ENCODE measurements at places on chromosomes 2 and 18. TPM values are rescaled to one million over a fixed set of nuclear protein-coding genes. Genes with fewer than 3 reads are reported as not detected.

- no peak for DNase-seq
Observed at GRCh38 chr2:12607971-12608370, 108.8 kb upstream of the TRIB2 start.

Gene ITGB6
- total RNA-seq: 84.8 TPM

DNA sequence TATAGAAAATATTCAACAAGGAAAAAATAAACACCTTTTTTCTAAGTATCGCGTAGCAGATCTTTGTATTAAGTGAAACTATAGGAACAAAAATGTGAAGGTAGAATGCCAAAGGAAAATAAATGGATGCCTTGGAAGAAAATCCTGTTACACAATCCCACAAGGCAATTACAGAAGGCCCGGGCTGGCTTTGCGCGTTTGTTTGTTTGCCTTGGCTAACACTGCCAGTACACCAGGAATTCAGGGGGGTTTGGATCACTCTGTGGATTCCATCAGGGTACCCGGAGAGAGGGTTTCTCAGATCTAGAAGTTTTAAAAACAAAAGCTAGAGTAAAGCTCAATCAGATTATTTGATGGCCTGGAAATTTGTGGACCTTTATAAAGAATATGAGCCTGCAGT, 478.3 kb downstream of the FBXO15 start:
- peak; percentile 15 for DNase-seq

DNA sequence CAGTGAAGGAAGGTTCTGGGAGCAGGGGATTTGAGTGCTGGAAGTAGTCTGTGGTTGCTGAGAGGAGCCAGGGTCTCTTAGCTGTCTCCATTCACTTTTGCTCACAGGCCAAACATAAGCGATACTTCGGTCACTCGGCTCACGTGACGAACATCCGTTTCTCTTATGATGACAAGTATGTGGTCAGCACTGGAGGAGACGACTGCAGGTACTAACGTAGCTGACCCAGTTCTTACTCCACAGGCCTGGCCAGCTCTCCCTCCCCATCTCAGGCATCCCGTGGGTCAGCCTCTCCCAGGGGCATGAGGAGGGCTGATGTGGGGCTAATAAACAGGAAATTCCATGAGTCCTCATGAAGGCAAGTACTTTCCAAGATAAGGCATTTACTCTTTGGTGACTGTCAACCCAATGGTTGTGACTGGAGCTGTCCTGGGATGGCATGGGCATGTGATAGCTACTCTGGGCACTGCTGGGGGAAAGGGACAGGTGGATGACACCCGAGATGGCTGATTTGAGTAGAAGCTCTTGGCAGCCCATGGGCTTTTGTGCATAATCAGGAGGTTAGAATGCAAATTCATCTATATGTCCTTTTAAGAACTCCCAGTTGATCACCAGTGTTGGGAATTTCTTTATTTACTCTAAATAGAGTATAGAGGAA, 81.6 kb downstream of the RTN4 start:
- DNase-seq: no peak

Gene NEURL3
- 19.7 TPM for total RNA-seq

DNA sequence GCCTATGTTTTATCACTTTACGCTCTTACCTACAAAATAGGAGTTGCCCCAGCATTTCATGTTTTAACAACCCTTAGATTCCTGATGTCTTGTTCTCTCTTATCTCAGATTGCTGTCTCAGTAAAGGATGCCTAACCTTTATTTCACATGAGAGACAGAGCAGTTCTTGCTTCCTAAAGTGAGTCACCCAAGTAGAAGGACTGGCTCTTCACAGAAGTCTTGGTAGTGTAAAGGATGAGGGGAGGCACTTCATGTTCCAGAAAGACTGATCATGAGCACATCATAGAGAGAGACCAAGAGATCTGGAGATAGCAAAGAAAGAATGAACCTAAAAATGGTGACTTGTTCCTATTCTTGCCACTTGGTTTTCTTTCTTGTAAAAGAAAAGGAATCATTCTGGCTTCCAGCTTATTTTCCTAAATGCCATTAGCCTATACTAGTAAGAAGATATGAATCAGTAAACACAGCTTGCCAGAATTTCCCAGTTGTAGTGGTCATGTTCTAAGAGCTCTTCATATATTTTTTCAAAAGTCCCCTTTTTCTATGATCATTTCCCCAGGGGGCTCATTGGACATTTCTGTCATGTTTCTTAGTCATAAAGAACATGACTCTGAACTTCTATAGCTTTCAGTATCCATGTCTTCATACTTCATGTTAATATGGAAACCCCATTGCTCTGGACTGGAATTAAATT, 54.9 kb downstream of the MAPRE2 start:
- no peak for DNase-seq

DNA sequence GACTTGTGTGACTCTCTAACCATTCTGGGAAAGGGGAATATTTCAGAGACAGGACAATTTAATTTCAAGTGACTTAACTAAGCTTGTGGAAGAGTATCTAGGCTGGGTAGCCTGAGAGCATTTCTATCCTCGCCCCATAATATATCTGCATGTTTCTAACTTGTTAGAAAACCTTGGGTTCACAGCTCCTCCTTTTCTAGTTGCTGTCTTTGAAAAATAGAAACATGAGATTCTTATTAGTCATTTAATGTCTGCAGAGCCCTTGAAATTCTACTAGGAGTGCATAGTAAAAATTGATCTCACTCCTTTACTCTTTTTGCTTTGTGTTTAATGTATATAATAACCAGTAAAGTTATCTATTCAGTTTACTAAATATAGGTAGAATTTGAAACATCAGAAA, 22.4 kb downstream of the CTLA4 start:
- no peak for DNase-seq

- DNase-seq: peak; percentile 68
Observed at GRCh38 chr18:3595369-3596273, 145.6 kb downstream of the TGIF1 start.

DNA sequence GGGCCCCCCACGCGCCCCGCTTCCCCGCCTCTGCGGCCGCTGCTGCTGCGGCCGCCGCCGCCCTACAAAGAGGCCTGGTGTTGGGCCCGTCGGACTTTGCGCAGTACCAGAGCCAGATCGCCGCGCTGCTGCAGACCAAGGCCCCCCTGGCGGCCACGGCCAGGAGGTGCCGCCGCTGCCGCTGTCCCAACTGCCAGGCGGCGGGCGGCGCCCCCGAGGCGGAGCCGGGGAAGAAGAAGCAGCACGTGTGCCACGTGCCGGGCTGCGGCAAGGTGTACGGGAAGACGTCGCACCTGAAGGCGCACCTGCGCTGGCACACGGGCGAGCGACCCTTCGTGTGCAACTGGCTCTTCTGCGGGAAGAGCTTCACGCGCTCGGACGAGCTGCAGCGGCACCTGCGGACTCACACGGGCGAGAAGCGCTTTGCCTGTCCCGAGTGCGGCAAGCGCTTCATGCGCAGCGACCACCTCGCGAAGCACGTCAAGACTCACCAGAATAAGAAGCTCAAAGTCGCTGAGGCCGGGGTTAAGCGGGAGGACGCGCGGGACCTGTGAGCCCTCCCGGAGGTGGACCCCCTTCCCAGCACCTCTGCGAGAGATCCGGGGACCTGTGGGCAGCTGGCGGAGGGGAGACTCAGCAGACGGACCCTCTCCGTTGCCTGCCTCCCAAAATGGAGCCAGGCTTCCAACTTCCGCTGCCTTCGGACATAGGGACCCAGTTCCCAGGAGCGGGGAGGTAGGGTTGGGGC, 1.9 kb downstream of the SP5 start:
- no peak for DNase-seq

- DNase-seq: no peak
Observed at GRCh38 chr2:201972621-201973255, 60.9 kb upstream of the FZD7 start.

Gene RPL37A
- 1,797 TPM for total RNA-seq

DNA sequence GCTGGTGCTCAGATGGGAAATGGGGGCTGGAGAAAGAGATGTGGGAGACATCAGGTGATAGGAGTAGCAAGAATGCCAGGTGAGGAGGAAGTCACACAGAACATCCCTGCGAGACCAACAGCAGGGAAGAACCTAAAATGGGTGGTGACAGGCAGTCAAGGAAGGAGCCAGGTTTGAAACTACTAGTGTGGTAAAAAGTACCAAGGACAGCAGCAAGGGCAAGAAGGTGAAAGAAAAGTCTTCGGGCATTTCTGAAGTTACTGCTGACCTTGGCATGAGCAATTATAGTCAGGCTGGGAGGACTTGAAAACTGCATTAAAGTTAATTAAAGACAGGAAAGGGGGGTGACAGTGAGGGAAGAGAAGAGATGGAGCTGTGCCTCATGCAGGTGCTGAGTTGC, 410.4 kb downstream of the RAD51AP2 start:
- DNase-seq: no peak

DNA sequence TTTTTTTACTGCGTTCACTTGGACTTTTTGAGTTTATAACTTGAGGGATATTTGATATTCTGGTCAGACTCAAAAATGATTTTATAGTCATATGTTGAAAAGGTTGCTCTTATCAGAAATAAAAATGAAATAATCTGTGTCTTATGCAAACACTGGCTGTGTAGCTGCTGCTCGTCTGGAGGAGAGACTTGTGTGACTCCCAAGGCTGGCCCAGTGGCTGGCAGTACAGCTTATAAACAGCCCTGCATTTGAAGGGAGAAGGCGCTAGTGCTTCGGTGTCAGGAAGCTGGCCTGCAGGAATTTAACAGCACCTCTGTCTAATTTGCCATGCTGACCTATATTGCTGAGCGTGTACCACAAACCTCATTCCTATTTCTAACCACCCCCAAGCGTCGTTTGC, 74.5 kb downstream of the ASAP2 start:
- DNase-seq: no peak

Gene ST8SIA3
- not detected for total RNA-seq

- no peak for DNase-seq
Observed at GRCh38 chr18:59478591-59478990, 119.5 kb upstream of the LMAN1 start.

Gene C1GALT1C1L
- 1.3 TPM for total RNA-seq

DNA sequence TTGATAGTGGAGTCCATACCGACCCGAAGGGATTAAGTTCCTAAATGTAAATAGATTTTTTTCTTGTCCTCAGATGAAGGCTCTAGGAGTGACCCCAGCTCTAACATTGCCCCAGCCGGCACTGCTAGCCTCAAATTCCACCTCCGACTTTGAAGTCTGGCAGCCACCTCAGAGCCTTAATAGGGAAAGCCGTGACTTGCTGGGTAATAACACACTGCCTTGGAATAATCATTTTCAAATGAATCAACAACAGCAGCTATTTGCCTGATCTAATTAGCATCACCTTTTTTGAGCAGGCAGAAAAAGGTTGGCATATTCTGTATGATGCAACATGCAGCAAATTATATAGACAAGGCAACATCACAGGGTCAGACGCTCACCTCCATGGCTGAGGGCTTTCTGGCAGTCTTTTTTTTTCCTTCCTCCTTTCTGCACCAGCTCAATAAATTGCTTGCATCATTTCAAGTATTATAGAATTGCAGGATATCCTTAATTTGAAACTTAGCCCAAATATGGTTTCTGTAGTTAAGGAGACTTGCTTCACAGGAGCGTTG, 276.5 kb upstream of the ATP5MC3 start:
- DNase-seq: no peak

Gene NAT8
- not detected for total RNA-seq

Gene SKA1
- 22.5 TPM for total RNA-seq

Gene CAPN14
- 0.35 TPM for total RNA-seq

DNA sequence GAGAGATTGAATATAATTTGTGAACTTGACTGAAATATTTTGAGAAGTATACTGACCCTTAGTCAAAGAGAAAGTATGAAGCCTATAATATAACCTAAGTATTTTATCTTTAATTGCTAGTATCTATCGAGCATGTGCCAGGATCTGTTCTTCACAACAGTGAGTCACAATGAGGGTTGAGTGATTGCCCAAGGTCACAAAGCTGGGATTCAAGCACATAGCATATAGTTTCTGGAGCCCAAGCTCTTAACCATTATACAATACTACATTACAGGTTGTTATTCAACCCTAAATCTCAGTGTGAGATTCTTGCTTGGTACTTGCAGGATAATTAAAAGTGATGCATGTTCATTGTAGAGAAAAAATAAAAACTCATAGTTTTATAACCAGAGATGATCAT, 97.2 kb downstream of the RAB3GAP1 start:
- no peak for DNase-seq

DNA sequence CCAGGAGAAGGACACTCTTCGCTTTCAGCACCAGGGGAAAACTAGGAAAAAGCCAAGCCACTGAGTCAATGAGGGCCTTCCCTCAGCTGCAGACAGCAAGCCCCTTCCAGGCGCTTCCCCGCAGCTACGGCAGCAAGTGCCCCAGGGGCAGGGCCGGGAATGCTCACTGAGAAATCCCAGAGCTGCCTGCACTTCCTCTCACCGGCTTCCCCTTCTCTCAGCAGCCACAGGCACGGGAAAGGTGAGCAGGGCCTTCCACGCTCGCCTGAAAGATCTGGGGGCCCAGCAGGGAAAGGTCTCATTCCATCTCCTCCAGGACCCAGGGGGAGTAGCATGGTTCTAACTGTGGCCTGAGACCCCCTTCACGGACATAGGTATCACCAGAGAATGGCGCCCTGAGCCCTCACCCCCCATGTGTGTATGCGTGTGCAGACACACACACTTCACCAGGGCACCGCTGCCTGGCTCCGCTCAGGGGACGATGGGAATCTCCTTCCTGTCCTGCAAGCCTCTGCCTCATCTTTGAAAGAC, 29.6 kb upstream of the FOSL2 start:
- DNase-seq: no peak

Gene FOXI3
- total RNA-seq: not detected

DNA sequence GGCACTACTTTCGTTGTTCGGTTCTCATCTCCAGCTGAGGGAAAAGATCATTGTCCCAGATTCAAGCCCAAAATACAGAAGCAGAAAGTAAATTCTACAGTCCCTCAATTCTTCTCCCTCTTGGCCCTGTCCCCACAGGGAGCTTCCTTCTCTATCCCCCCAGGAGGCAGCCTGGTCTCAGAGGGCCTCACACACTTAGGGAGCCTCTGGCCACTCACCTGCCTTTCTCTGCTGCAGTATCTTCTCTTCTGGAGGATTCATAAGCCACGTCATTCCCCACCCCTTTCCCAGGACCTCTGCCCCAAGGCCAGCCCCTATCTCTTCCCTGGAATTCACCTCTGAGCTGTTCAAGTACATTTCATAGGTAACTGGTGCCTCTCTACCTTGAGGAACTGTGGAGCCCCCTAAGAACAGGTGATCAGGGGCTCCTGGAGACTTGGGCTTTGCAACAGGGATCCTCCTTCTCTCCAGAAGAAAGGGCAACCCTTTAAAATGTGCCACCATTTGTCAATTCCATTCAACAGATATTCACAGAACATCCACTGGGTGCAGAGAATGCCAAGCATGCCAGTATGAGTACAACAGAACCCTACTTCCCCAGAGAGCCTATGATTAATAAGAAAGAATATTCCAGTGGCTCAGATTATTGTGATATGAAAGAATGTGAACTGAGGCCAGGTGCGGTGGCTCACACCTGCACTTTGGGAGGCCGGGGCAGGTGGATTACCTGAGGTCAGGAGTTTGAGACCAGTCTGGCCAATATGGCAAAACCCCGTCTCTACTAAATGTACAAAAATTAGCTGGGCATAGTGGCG, 72.9 kb downstream of the CIB4 start:
- DNase-seq: no peak

GRCh38 chr2:7899241-7899640, 782.6 kb upstream of the ID2 start:
- no peak for DNase-seq

GRCh38 chr18:77145364-77145901, 12.8 kb upstream of the MBP start:
- no peak for DNase-seq

Gene G6PC2
- total RNA-seq: not detected

GRCh38 chr2:123692121-123692520, 333.0 kb upstream of the CNTNAP5 start:
- DNase-seq: no peak

GRCh38 chr2:146130290-146130689, 1610.4 kb upstream of the ZEB2 start:
- DNase-seq: no peak
